ENCODE measurements at places on chromosomes 13 and 19.
A peak's percentile ranks its signal among the peaks of the same experiment; 100 is the strongest.

DNA sequence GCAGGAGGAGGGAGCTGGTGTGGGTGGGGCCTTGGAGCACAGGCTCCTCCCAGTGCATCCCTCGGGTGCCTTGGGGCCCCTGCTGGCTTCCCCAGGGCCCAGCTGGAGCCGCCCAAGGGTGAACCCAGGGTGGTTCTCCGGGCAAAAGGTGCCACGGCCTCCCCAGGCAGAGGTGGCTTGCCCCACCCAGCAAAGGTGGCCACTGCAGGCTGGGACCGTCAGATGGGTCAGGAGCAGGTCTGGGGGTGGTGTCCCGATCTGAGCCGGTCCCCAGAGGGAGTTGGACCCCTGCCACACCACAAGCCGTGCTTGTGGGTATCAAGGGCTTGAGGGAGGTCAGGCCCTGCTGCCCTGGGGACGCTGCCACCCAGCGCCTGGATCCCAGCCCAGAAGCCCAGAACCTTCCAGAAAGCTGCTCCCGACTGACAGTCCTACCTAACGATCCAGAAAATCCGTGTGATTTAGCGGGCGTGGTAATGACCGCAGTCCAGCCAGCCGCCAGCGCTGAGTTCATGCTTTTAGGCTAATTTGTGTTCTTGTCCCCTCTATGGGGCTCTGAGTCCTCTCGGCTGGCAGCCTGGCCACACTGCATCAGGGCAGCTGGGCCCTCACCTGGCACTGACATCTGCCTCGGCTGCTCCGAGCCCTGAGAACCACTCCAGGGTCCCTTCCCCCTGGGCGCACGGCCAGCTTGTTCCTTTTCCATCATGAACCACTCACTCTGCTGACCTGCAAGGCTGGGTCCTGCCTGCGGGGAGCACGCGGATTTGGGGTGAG lies 5.0 kb upstream of the GRIN3B start:
- H3K27me3 ChIP-seq, result no peaks in the 10 kb centered on the region
- H3K27ac ChIP-seq, result no peak overlapping the region
- peaks cover 11% of the 10 kb centered on the region for H3K36me3 ChIP-seq
- no peak for DNase-seq

- H3K27me3 ChIP-seq, result peaks cover 17% of the 10 kb centered on the region
- DNase-seq, result no peak
- no peak overlapping the region for H3K27ac ChIP-seq
- peaks cover 10% of the 10 kb centered on the region for H3K4me1 ChIP-seq
- no peaks in the 10 kb centered on the region for H3K36me3 ChIP-seq
- peak overlapping the region; percentile 18 for H3K4me3 ChIP-seq
Observed at GRCh38 chr19:1453525-1454364, 3.8 kb downstream of the APC2 start.

- H3K4me1 ChIP-seq, result peaks cover 51% of the 10 kb centered on the region
- H3K4me3 ChIP-seq, result no peak overlapping the region
- H3K27me3 ChIP-seq, result no peaks in the 10 kb centered on the region
- DNase-seq, result no peak
- no peak overlapping the region for H3K27ac ChIP-seq
Observed at GRCh38 chr13:51767100-51767499, 36.9 kb downstream of the DHRS12 start.

DNA sequence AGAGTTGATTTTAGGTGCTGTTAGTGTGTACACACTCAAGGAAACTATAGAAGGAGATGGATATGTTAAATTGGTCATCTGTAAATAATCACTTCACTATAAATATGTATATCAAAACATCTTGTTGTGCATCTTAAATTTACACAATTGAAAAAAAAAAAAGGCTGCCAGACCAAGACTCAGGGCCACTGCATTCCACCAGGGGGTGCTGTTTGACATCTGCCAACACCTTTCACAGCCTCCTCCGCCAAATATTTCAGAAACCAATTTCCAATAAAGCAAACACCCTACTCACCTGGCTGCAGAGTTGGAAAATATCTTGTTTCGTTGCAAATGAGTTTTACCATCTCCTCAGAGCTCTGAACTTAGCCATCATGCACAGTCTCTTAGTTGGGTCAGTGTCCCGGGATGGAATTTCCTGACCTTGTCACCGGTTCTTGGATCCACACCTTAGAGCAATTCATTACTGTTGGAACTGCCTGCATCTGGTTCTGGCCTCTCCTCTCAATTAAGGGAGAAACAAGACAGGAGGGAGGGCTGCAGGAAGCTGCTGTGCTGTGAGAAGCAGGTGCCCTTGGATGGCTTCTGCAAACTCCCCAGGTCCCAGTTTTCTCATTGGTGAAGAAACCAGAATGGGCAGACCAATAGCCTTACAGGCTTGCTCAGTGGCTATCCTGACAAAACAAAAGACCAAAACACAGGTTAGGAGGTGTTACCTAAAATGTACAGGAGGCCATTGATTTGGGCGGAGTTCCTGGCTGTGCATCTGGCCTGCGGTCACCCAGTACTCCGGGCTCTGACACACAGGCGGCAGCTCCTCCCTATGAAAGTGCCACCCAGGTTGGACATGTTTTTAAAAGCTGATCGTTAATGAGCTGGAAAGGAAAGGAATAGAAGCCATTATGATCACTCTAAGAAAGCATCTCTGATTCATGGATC lies 746.6 kb downstream of the UQCRFS1 start:
- no peaks in the 10 kb centered on the region for H3K27me3 ChIP-seq
- no peaks in the 10 kb centered on the region for H3K36me3 ChIP-seq
- H3K4me3 ChIP-seq, result no peak overlapping the region
- no peak overlapping the region for H3K27ac ChIP-seq
- no peak for DNase-seq

DNA sequence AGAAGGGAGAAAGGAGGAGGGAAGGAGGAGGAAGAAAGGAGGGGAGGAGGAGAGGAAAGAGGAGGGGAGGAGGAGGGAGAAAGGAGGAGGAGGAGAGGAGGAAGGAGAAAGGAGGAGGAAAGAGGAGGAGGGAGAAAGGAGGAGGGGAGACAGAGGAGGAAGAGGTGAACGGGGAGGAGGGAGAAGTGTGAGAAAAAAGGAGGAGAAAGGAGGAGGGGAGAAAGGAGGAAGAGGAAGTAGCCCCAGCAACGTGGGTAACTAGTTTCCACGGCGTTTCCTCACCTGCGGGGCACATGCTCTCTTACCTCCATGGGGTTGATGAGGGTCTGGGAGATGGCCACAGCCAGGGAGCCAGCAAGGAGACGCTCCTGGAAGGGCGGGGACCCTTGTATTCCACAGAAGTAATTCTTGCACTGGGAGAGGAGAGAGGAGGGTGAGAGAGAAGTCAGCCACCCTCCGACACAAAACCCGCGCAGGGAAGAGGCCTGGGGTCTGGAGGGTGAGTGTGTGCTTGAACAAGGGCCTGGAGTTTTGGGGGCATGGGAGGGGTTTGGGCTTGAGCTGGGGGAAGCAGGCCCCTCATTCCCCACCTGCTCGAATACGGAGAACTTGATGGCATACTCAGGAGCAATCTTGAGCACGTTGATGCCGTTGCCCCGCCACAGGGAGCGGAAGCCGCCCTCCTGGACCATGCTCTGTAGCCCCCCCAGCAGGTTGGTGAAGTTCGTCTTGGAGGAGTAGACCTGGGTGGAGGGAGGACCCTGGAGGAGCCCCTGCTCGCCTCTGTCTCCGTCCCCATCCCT lies 3.9 kb downstream of the SLC25A41 start:
- no peaks in the 10 kb centered on the region for H3K36me3 ChIP-seq
- no peak overlapping the region for H3K27ac ChIP-seq
- H3K4me1 ChIP-seq, result no peaks in the 10 kb centered on the region

DNA sequence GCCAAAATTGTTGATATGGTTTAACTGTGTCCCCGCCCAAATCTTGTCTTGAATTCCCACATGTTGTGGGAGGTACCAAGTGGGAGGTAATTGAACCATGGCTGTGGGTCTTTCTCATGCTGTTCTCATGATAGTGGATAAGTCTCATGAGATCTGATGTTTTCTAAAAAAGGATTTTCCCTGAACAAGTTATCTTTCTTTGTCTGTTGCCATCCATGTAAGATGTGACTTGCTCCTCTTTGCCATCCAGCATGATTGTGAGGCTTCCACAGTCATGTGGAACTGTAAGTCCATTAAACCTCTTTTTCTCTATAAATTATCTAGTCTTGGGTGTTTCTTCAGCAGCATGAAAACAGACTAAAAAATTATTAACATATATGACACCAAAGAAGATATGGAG lies 986.7 kb upstream of the MIR17HG start:
- no peaks in the 10 kb centered on the region for H3K27me3 ChIP-seq
- H3K4me3 ChIP-seq, result no peak overlapping the region
- DNase-seq, result no peak
- no peak overlapping the region for H3K27ac ChIP-seq

- H3K4me1 ChIP-seq, result no peaks in the 10 kb centered on the region
- H3K27me3 ChIP-seq, result no peaks in the 10 kb centered on the region
- no peak for DNase-seq
Observed at GRCh38 chr19:50255115-50255514, 51.7 kb downstream of the MYH14 start.

DNA sequence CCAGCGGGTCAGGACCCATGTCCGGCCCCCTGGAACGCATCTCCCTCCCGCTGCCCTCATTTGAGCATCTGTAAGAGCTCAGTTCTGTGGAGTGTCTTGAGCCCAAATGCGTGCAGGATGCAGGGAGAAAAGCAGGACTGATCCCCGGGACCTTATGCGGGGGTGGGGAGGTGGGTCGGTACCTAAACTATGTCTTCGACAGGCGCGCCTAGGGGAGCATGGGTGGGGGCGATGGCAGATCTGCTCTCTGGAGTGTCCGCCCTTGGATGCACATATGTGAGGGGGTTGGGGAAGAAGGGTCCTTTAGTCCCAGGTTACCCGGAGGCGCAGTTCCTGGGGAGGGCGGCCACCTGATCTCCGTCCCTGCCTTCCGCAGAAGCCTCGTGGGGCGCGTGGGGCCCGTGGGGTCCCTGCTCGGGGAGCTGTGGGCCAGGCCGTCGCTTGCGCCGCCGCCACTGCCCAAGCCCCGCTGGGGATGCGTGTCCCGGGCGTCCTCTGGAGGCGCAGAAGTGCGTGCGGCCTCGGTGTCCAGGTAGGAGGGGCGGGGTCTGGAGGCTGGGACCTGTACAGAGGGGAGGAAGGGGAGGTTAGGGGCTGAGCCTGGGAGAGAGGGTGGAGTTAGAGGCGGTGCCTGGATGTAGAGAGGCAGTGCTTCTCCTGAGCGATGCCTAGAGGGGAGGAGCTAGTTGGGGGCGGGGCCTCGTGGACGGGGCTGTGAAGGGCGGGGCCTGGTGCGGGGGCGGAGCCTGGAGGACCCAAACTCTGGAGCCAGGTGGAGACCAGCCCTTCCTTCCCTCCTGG lies 2.9 kb downstream of the CILP2 start:
- no peak overlapping the region for H3K27ac ChIP-seq
- no peaks in the 10 kb centered on the region for H3K27me3 ChIP-seq
- peak overlapping the region; percentile 43 for H3K4me3 ChIP-seq
- H3K4me1 ChIP-seq, result peaks cover 4% of the 10 kb centered on the region
- H3K36me3 ChIP-seq, result no peaks in the 10 kb centered on the region

DNA sequence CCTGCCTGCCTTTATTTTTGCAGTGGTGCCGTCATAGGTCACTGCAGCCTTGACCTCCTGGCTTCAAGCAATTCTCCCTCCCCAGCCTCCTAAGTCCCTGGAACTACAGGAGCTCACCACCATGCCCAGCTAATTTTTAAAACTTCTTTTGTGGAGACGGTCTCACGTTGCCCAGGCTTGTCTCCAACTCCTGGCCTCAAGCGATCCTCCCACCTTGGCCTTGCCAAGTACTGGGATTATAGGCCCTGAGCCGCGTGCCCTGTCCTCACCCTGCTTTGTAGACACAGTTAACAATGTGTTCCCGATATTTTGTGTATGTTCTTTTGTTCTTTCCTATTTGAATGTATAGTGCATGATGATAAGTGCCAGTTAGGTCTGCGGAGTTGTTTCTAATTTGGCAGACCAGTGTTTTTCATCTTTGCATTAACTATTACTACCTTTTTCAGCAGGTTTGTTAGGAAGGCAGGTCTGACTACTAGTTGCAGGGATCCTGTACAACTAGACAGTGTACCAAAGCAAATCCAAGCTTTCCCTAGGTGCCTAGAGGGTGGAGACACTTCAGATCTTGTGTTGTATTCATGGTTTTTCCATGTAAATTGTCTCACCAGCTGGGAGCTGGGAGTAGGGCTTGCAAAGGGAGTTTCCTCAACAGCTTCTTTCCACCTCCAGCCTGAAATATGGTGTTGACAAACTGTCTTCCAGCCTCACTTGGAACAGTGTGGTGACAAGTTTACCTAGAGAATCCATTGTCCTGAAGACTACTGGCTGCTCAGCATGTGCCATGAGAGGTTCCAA lies 9.5 kb upstream of the WTIP start:
- DNase-seq, result no peak
- peaks cover 18% of the 10 kb centered on the region for H3K4me1 ChIP-seq
- H3K36me3 ChIP-seq, result peaks cover 25% of the 10 kb centered on the region
- H3K27ac ChIP-seq, result peak overlapping the region; percentile 30

- peaks cover 5% of the 10 kb centered on the region for H3K4me1 ChIP-seq
- peak; percentile 42 for DNase-seq
- peaks cover 22% of the 10 kb centered on the region for H3K36me3 ChIP-seq
- no peak overlapping the region for H3K27ac ChIP-seq
- H3K4me3 ChIP-seq, result peak overlapping the region; percentile 70
Observed at GRCh38 chr19:49338691-49339300, 3.6 kb downstream of the CD37 start.

DNA sequence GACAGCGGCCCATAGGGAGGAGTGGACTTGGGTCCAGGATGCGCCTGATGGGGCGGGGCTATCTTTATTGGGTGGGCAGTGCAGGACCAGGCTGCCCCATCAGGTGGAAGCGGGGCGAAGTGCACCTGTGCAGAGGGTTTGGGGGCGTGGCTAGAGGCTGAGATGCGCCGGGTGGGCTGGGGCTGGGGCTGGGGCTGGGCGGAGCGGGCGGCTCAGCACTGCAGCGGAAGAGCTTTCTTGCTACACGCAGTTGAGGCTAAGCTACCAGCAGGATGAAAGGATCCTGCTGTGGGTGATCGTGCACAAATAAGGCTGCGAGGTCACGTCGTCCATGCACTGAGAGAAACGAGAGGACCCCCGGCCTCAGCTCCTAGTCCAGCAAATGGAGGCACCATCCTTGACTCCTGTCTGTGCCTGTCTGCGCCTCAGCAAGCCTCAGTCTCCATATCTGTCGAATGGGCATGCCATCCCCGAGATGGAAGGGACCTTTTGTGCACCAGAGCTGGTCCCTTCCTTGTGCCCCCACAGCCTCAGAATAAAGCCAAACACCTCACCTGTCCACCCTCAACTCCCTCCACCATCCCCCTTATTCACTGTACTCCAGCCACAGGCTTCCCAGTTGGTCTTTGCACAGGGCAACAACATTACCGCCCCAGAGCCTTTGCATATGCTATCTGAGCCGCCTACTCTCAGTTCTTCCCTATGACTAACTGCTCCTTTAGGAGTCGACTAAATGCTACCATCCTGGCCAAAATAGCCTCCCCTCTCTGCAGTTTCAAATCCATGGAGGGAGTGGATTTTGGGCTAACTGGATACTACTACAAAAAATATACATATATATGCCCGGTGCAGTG lies 21.0 kb upstream of the HOMER3 start:
- H3K4me3 ChIP-seq, result no peak overlapping the region
- H3K36me3 ChIP-seq, result no peaks in the 10 kb centered on the region
- no peak for DNase-seq
- H3K27me3 ChIP-seq, result no peaks in the 10 kb centered on the region
- H3K27ac ChIP-seq, result no peak overlapping the region
- H3K4me1 ChIP-seq, result no peaks in the 10 kb centered on the region
